ENCODE measurements at places on chromosomes 13 and 19.

GRCh38 chr13:33767140-33767539 is 50.8 kb upstream of the RFC3 start:
- no peak for DNase-seq

DNA sequence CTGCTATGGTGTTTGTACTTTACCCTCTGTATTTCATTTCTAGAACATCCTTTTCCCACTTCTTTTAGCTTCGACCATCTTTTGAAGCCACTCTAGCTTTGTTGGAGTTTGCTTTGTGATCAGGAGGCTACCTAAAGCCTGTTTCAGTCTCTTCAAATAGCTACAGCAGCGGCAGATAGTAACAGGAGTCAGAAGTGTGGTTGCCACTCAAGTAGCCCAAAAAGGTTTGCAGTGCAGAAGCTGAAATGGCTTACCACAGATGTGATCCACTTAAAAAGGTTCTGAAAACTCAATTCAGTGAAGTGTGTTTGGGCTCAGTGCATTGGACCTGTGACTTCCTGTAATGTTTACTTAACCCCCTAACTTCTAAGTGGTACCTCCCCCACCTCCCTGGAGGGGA is 26.2 kb downstream of the WASF3 start:
- no peak for DNase-seq

GRCh38 chr19:21022996-21023395 is 2.5 kb downstream of the ZNF430 start:
- DNase-seq: peak; percentile 82

- no peak for DNase-seq
Measured at GRCh38 chr19:51107406-51108065, 673 bp downstream of the CTU1 start.

GRCh38 chr19:58562122-58563033 is 4.0 kb upstream of the UBE2M start:
- no peak for DNase-seq

DNA sequence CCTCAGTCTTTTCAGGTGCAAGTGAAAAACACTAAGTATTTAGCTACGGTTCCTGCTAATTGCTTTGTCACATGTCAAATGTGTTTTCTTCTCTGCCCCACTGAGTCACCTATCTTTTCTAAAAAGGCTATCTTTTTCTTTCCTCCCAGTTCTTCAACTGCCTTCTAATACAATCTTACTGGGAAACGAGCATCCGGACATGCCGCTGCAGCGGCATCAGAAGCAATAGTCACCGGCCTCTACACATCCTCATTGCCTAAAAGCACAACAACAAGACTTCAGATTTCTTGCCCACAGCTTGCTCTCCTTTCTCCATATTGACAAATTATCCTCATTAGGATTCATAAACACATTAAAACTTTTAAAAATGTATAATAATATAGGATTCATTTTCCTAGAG is 1.2 kb downstream of the PCDH9 start:
- no peak for DNase-seq

GRCh38 chr19:55585658-55586339 is 5.2 kb upstream of the ZNF579 start:
- no peak for DNase-seq

DNA sequence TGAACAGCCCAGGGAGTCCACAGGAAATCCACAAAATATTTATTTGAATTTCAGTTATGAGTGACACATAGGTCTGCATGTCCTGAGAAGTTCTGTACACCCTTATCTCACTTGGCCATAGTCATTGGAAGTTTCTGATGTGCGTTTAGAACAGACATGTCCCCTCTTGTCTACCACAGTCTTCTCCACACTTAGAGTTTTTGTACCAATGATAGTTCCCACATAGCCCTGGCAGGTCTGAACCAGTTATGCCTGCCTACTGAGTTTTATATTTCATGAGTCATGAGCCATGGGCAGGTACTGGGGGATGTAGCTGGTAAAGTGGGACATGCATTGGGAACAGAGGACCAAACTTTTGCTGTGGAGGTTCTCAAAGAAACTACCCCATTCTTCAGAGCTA is 11.3 kb downstream of the ZNF132 start:
- no peak for DNase-seq

DNA sequence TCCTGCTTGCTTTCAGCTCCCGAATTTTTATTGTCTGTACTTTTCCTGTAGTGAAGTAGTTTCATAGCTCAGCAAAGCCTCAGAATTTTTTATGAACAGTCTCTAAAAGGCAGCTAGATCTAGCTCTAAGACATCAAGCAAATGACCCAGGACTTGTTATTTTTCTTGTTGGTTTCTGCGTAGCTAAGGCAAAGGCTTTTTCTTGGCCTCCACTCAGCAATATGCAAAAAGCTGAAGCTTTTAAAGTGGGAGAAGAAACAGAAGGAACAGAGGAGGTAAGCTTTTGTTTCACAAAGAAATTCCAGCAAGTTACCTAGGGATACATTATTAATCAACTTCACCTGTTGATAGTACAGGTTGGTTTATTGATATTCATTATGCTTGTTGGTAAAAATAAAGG is 235.9 kb downstream of the PCDH20 start:
- DNase-seq: no peak

DNA sequence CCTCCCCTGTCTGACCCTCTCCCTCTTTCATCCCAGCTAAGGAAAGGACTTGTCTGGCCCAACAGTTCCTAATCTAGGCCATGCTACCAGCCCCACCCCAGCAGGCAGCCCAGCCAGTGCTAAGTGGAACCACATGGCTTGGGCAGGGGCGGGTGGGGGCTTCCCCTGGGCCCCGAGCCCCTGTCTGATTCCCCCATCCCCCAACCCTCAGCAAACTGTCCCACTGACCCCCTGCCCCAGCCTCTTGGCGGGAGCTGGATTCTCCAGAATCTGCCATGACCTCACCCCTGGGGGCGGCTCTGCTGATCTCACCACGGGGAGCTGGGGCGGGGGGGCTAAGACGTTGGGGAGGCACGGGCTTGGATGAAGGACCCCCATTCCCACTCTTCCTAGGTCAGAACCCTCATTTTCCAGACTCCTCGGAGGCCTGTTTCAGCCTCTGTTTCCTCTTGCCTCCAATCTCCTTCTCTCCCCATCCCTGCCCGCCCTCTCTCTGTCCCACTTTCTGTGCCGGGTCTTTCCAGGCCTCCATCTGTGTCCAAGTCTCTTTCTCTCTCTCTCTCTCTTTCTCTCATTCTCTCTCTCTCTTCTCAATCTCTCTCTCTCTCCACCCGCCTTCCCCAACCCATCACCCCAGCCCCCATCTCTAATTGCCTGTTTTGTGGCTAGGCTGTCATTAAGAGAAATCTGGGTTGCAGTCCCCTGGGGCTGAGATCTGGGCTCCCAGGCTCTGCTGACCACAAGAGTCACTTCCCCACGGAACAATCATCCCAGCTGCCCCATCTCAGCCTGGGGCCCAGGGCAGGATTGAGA is 2.7 kb downstream of the COL5A3 start:
- DNase-seq: no peak

DNA sequence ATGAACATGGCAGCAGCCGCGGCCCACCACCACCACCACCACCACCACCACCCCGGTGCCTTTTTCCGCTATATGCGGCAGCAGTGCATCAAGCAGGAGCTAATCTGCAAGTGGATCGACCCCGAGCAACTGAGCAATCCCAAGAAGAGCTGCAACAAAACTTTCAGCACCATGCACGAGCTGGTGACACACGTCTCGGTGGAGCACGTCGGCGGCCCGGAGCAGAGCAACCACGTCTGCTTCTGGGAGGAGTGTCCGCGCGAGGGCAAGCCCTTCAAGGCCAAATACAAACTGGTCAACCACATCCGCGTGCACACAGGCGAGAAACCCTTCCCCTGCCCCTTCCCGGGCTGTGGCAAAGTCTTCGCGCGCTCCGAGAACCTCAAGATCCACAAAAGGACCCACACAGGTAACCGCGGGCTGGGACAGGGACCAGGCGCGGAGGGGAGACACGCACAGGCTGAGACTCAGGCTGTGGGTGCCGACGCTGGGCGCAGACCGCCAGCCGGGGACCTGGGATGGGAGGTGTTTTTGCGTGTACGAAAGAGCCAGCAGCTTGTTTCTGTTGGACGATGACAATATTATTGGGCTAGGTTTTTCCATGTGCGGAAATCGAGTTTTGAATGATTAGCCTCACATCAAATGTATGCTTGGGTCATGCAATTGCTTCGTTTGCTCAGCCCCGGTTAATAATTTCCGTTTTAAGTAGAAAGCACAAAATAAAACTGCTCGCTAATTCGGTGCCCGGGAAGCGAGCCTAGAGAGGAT is 1.3 kb downstream of the ZIC2 start:
- no peak for DNase-seq

- no peak for DNase-seq
Measured at GRCh38 chr19:48006762-48007161, 12.3 kb downstream of the ELSPBP1 start.

DNA sequence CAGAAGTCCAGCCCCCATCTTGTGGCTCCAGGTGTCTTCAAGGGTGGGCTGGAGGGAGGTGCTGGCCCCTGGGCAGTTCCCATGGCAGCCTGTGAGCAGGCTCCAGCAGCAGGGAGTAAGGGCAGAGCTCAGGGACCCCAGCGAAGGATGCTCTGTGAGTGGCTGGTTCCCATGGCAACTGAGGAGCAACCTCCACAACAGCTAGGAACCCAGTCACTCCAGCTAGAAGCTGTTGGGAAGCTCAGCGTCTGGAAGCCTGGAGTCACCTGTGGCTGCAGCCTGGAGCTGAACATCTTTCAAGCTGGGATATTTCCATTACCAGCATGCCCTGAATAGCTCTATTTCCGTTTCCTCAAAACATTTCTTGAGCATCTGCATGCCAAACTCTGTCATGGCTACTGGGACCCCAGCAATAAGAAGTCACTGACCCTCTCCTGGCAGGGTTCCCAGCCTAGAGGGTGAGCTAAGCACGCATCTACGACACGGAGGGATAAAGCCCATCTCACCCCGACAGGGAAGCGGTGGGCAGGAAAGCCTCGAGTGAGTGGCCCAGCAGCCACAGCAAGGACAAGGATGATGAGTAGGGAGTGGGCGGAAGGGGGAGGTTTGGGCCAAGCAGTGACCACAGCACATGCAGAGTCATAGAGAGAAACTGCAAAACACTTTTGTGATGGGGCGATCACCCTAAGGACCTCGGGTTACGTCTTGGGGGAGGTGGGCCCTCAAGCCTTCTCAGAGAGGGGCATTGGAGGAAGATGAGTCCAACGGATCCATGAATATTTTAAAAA is 52.6 kb downstream of the ALOX5AP start:
- DNase-seq: peak; percentile 64

- DNase-seq: no peak
Measured at GRCh38 chr13:71522941-71523526, 344.0 kb downstream of the DACH1 start.

DNA sequence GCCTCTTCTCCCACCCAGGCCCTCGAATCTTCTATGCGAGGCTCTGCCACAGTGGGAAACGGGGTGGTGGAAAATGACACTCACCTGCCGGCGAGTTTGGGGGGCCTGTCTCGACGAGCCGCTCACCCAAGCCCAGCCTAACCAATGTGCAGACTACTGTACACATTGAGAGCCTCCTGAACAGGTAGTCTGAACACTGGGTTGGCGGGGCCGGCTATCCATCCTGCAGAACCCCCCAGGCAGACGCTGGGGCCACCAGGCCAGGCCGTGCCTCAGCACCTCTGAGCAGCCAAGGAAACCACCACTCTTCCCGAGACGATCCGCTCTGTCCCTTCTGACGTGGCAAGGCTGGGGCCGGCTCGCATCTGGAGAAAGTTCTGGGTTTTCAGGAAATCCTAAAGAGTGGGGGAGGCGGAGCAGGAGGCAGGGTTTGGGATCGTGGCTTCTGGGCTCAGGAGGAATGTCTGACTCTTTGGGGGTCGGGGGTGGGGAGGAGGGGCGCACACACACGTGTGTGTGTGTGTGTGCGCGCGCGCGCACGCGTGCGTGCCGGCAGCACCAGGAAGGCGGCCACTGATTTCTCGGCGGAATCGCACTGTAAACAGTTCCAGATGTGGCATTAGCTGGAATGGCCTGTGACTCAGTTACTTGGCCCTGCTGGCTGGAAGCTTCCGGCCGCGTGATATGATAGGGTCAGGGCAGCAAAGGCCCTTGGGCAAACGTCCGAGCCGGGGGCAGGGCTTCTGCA is 18.5 kb downstream of the TMED1 start:
- DNase-seq: no peak

DNA sequence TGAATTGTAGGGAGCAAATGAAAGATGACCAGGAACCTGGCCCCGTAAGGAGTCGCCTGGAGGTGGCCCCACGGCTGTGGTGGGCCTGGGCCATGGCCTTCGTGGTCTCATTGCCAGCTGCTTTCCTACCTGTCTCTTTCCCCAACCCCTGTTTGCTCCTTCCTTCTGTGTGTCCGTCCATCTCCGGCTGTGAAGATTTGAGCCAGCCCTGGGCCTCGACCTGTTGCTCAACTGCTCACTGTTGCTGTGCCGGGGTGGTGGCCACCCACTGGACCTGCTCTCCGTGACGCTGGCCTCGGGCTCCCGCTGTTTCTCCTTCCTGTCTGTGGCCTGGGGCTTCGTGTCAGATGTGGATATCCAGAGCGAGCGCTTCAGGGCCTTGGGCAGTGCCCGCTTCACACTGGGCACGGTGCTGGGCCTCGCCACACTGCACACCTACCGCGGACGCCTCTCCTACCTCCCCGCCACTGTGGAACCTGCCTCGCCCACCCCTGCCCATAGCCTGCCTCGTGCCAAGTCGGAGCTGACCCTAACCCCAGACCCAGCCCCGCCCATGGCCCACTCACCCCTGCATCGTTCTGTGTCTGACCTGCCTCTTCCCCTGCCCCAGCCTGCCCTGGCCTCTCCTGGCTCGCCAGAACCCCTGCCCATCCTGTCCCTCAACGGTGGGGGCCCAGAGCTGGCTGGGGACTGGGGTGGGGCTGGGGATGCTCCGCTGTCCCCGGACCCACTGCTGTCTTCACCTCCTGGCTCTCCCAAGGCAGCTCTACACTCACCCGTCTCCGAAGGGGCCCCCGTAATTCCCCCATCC is 8.5 kb downstream of the DBP start:
- no peak for DNase-seq

DNA sequence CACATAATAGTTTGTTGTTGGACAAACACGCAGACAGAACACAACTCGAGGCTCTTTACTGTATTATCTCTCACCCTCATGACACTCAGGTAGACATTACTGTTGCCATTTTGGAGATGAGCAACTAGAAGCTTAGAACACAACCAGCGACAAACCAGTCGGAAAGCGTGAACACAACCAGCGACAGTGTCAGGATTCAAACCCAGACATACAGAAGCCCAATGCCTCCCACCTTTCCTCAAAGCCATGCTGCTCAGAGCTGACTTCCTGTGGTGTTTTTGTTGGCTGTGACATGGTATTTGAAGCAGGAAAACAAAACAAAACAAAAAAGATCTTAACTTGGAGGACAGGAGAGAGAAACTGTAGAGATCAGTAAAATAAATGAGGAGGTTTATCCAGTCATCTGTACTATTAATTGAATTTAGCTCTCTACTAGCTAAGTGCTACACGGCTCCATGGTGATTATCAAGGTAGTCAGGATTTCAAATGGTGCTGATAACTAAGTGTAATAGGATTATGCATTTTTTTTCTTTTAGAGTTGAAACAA is 92.1 kb downstream of the STARD13 start:
- DNase-seq: no peak

GRCh38 chr19:36093146-36093662 is 17.7 kb upstream of the OVOL3 start:
- no peak for DNase-seq

GRCh38 chr19:43470288-43470687 is 4.9 kb upstream of the LYPD3 start:
- no peak for DNase-seq

- DNase-seq: peak; percentile 51
Measured at GRCh38 chr13:77918391-77919245, at the start of gene EDNRB. Gene EDNRB (minus strand): TSS chr13:77918831. CDS start chr13:77918573, 258 bp downstream.

GRCh38 chr13:84812078-84812477 is 929.8 kb upstream of the SLITRK1 start:
- DNase-seq: no peak

GRCh38 chr13:110337247-110337646 is 30.2 kb downstream of the COL4A2 start:
- DNase-seq: no peak
